ENCODE measurements at places on chromosomes 7 and 10. TPM values are rescaled to one million over a fixed set of nuclear protein-coding genes. Genes with fewer than 3 reads are reported as not detected.

GRCh38 chr10:8066124-8066523, 11.6 kb downstream of the GATA3 start:
- no peak for DNase-seq

GRCh38 chr7:157679607-157680006, 342.8 kb downstream of the DNAJB6 start:
- no peak for DNase-seq

GRCh38 chr7:25405736-25406135, 177.4 kb upstream of the NPVF start:
- DNase-seq = no peak

GRCh38 chr10:127887541-127888415, 5.0 kb downstream of the CLRN3 start:
- DNase-seq = peak; percentile 76

DNA sequence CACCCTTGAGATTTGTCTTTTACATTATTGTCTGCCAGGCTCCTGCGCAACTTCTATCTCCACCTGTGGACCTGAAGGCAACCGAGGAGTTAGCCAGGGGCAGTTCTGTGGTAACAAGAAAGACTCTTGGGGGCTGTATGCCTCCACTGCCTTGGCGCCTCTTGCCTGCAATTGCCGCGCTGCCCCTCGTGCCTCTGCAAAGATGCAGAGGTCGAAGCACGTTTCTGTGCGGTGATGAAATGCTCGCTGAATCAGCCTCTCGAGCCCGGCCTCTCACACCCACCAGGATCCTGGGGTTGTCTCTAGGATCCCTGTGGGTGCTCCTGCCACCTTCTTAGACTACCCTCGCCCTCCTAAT, 486 bp upstream of the LHFPL3 start:
- DNase-seq = no peak

DNA sequence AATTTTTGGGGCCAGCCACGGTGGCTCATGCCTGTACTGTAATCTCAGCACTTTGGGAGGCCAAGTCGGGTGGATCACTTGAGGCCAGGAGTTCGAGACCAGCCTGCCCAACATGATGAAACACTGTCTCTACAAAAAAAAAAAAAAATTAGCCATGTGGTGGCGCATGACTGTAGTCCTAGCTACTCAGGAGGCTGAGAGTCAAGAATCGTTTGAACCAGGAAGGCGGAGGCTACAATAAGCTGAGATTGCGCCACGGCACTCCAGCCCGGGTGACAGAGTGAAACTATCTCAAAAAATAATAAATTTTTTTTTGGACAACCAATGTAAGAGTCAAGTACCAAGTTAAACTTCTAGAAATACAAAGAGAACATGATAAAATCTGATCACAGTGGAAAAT, 164.6 kb downstream of the AVL9 start:
- no peak for DNase-seq

GRCh38 chr10:125979976-125980375, 83.6 kb downstream of the FANK1 start:
- no peak for DNase-seq

- no peak for DNase-seq
These were observed 62.7 kb downstream of the ADRA2A start for GRCh38 chr10:111139567-111139966.

DNA sequence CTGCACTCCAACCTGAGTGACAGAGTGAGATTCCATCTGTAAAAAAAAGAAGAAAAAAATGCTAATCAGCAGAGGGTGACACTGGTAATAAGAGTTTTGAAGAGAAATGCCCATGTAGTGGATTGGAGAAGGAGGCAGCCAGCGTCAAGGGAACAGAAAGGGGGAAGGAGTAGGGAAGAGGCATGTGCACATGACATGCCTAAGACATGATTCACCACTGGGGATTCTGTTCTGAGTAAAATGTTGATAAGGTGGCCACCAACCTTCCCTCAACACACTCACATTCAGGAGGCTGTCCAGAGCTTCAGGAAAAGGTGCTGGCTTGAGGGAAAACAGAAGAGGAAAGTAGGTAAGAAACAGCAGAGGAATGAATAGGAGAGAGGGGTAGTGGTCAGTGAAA, 39.9 kb downstream of the AKR1D1 start:
- no peak for DNase-seq

DNA sequence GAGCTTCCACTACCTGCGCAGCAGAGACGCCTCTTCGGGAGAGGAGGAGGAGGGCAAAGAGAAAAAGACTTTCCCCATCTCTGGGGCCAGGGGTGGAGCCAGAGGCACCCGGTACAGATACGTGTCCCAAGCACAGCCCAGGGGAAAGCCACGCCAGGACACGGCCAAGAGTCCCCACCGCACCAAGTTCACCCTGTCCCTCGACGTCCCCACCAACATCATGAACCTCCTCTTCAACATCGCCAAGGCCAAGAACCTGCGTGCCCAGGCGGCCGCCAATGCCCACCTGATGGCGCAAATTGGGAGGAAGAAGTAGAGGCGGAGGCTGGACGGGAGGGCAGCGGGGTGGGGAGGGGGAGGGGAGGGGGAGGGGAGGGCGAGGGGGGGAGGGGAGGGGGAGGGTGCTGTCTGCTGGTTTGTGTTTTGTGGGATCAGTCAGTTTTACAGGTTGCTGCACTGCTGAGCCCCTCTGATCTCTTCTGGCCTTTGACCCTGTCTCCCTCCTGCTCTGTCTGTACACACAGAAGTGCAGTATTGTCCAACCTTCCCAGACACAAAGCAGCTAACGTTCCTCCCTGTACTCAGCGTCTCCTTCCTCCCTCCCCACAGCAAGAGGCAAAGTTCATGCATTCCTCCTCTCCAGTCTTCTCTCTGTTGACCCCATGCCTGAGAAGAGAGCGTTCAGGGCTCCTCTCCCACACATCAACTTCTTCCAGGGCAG, 9.3 kb downstream of the UCN3 start:
- DNase-seq = no peak

DNA sequence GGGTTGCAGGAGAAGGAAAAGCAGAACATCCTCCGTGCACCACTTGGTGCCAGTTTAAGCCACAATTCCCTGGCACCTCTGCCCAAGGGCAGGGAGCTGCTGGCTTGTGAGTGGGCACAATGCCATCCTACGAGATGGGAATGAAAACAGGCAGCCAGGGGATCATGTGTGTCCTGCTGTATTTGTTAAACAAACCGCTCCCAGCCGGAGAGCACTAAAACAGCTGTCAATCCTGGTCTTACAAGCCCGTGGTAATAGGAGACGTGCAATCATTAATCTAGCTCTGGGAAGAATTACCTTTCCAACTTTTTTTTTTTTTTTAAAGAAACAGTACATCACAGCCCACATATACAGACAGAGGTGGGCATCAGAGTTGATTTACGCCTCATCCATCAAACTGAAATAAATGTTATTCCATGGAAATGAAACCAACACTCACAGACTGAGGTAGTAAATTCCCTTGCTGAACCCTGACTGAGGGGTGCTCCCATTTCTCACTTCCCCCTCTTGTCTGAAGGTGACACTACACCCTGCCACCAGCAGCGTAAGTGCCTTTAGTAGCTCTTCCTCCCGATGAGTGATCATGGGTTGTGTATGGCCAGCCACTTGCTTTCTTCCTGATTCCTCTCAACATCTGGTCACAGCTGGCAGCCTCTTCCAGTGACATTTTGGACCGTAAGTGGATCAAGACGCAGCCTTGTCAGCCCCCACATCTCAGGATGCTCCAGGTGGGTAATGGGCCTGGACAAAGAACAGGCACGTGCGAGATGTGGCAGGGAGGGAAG, 143.8 kb downstream of the TEX36 start:
- DNase-seq = no peak

DNA sequence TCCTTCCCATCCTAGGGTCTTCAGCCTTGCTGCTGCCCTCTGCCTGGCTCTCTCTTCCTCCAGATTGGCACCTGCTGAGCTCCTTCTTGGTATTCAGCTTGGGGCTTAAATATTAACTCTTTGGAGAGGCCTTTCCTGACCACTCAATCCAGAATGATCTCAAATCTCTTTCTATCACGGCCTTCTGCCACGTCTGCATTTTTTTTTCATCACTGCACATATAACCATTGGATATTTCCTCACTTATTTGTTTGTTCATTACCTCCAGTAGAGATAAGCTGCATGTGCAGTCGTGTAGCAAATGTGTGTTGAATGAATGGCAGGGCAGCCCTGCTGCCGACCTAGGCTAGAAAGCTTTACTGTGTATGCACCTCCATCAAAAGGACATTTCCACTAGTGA, 51.6 kb upstream of the MPP7 start:
- DNase-seq = no peak

DNA sequence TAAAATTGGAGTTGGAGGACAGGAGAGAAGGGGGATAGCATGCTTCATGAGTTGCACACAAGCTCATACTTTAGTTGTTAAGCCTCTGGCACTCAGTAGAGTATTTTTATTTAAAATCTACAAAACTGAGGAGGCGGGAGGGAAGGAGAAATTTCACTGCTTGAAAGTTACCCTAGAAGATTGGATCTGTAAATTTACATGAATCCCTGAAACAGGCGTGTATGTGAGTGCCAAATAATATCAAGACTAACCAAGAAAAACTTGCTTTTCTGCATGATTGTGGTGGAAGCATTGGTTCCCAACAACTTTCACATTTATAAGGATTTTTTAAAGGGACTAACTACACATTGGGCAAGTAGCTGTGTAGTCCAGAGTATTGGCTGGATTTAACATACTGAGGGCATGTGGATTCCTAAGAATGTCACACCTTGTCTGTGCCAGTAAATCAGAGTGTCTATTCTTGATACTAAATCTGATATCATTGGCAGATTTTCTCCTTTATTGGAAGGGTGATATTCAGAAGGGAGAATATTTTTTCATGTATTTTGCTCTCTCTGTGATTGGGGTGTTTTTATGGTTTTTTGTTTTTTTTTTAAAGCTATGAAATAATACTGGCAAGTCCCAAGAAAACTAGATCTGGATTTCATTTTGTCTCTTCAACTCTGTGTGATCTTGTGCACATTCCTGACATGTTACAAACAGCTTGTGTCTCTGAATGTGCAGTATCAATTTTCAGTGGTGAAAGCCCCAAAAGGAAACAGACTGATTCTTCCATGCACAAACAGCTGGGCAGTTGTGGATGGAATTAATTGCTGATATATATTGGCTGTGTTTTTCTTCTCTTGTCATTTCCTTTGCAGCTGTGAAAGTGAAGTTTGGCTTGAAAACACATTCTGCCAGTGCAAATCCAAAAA, 67.2 kb downstream of the ADD3 start:
- no peak for DNase-seq

DNA sequence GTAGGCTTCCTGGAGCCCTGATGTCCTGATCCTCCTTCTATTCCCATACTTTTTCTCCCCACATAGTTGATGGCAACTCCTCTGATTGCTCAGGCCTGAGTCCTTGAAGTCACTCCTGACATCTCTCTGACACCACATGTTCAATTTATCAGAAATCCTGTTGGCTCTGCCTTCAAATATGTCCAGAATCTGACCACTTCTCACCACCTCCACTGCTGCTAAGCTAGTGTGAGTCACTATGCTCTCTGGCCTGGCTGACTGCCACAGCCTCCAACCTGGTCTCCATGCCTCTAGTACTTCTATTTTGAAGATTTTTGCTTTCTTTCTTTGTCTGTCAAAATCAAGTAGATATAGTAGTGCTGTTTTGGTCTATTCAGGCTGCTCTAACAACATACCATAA, 53.0 kb downstream of the TMEM229A start:
- DNase-seq = no peak

DNA sequence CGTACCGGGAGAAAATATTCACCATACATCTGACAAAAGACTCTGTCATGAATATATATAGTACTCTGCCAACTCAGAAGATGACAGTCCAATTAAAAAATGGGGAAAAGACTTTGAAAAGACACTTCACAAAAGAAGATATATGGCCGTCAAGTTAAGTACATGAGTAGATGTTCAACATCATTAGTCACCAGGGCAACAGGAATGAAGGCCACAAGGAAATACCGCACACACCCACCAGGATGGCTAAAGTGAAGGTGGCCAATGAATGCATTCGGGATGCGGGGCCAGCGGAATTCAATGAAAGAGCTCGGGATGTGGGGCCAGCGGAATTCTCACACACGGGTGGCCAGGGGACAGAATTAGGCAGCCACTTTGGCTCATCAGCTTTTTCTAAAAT, 42.2 kb downstream of the MAD1L1 start:
- no peak for DNase-seq

- DNase-seq = no peak
These were observed 30.8 kb downstream of the STRIP2 start for GRCh38 chr7:129465080-129465479.

- no peak for DNase-seq
These were observed 38.4 kb downstream of the DNAJC1 start for GRCh38 chr10:21964983-21965665.

GRCh38 chr10:79446758-79447084, 1.3 kb upstream of the ZCCHC24 start:
- DNase-seq = no peak

DNA sequence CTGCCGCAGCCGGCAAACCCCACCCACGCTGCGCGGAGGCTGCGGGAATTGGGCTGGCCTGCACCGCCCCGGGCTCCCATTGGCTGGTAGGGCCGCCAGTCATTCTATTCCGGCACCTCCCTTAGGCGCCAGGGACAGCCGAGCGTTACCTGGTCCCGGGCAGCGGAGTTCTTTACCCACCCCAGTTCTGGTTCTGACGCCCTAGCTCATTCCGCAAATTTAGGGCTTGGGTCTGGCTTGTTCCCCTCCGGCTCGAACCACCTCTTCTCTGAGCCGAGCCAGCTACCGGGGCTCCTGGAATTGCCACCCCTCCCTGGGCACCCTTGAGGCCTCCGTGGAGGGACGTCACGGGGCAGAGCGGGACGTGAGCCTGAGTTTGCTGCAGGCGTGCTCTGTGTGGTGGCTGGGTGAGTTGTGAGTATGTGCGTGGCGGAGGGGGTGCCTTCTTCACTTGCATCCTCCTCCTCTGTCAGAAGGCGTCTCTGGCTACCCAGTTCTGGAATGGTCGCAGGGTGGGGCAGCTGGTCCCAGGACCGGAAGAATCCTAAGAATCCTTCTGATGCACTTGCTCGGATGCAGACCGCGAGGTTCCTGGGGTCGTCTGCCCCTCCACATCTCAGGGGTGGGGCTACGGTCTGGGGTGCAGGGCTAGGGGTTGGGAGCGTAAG, at the start of the genes PDZD7 and SFXN3:
Gene PDZD7 (minus strand): TSS at position 2 of the 668 bp plus-strand sequence. CDS start 910 bp downstream, outside the sequence.
Gene SFXN3 (plus strand): TSS at position 107 of the 668 bp plus-strand sequence. CDS start 3,461 bp downstream, outside the sequence.
- peak; percentile 94 for DNase-seq

The AGR3 gene
- total RNA-seq = 2.2 TPM

The CXCL12 gene
- 36.2 TPM for total RNA-seq

The CYP2W1 gene
- total RNA-seq = 11.7 TPM

The GPR15LG gene
- 25.8 TPM for total RNA-seq

The PIK3CG gene
- total RNA-seq = 2.0 TPM

The ADRA2A gene
- total RNA-seq = 4.2 TPM

The LLCFC1 gene
- total RNA-seq = not detected

The DENND2A gene
- 2.5 TPM for total RNA-seq

The NPFFR1 gene
- total RNA-seq = not detected

The PRPS1L1 gene
- not detected for total RNA-seq

The OTUD1 gene
- 29.4 TPM for total RNA-seq

The MMP21 gene
- total RNA-seq = not detected
